NCI-H2227 treated with DMSO at 0.1 percent for 48 hours (cell line): ENCODE measurements at places on chromosomes 5 and 9.

DNA sequence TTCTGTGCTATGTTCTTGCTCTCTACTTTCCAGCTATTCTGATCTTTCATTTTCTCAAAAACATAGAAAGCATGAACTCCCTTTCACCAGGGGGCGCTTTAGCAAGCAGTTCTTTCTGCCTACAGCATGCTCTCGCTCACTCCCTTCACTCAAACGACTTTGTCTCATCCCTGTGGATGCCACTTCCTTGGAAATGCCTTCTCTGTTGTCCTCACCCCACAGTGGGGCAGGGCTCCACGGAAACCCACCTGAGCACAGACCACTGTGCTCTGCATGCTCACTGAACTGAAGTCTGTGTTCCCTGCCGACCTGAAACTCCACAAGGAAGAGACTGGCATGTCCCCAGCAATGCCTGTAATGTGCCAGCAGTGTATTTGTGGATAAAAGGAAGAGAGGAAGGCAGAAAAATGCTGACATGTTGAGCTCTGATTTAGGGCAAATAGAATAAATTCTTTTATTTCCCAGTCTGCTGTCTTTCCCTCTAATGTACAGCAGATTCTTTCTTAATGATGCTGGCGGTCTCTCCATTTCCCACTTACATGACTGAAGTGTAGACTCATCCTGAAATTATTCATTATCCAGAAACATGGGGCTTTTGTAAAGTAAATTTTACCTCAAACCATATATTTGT, 4.9 kb upstream of the ROR2 start:
- peak; percentile 34 for DNase-seq

- peak; percentile 9 for DNase-seq
These were observed 525.6 kb downstream of the PDE4D start for GRCh38 chr5:59367791-59368394.

GRCh38 chr9:90176901-90177300, 465.7 kb downstream of the DIRAS2 start:
- no peak for DNase-seq

DNA sequence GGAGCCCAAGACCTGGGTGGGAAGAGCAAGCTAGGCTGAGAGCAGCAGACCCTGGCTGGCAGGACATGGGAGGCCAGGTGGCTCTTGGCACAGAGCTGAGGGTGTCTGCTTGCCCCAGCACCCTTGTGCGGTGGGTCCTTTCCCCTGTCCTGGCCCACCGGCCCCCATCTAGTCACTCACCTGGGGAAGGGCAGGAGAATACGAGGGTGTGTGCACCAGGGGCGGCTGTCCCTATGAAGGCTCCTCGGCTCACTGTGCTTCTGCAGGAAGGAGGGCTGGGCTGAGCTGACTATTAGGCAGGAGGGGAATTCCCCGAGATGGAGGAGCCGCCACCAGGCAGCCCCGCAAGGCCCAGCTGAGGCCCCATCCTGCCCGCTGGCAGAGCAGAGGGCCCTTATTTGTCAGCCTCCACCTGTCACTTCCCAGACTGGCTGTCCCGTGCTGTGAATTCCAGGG, 6.1 kb upstream of the TNIP1 start:
- no peak for DNase-seq

DNA sequence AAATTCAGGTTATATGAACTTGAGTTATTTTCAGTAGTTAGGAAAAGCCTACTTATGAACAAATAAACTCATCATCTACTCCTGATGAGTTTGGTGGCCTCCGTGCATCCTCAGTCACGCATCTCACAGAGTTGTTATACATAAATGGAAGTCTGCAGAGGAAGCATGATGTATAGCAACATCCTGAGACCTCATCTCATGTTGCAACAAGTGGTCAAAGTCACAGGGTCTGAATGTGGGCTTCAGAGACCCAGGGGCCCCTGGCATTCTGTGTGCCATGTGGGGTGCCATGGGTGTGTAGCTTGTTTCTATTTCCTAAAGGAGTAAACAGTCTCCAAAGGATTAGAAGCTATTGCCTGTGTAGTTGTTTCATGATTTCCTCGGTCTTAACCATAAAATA, 216.5 kb downstream of the IRX2 start:
- DNase-seq, result no peak

- DNase-seq, result no peak
These were observed 172.3 kb downstream of the SEMA5A start for GRCh38 chr5:9373571-9373970.

- DNase-seq, result no peak
These were observed 491 bp upstream of the CTSL start for GRCh38 chr9:87725356-87725899.

- no peak for DNase-seq
These were observed 41.3 kb upstream of the ORM1 start for GRCh38 chr9:114281473-114282103.

DNA sequence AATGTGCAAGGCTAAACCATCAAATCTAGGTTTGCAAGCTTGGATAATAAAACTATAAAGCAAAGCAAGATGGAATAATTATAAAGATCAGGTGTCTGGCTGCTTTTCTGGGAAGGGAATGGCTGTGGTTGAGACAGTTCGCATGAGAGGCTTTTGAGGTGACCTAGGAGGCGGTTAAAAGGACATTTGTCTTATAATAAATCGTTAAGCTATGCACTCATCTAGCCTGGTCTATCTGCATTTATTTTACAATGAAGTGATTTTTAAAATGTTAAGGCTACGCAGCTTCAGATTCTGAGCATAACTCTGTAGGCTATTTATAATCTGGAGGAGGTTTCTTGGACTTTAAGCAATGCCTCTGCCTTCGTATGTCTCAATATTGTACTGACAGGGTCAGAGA, 29.4 kb upstream of the MAN2A1 start:
- DNase-seq, result no peak

DNA sequence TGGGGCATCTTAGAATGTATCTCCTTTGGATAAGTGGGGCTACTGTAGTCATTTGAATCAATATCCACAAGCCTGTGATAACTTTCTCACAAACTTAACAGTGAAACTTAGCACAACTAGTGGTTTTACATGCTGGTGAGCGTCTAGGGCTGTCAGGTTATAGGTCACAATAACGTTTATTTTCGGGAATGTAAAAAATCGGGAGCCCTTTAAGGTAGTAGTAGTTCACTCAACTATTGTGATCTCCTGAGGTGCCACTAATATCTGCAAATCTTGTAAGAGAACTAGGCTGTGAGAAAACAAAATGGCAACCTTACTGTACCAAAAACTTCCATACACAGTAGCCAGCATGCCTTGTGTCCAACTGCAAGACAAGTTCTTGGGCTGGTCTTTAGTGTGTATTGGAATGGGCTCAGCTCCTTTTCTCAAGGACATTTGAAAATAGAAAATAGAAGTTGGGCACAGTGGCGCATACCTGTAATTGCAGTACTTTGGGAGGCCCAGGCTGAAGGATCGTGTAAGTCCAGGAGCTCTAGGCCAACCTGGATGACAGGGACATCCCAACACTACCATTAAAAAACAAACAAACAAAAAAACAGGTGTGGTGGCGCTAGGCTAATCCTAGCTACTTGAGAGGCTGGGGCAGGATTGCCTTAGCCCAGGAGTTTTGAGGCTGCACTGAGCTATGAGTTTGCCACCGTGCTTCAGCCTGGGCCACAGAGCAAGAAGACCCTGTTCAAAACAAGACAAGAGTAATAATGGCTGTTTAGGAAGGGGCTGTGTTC, 5.2 kb upstream of the PKN3 start:
- no peak for DNase-seq

DNA sequence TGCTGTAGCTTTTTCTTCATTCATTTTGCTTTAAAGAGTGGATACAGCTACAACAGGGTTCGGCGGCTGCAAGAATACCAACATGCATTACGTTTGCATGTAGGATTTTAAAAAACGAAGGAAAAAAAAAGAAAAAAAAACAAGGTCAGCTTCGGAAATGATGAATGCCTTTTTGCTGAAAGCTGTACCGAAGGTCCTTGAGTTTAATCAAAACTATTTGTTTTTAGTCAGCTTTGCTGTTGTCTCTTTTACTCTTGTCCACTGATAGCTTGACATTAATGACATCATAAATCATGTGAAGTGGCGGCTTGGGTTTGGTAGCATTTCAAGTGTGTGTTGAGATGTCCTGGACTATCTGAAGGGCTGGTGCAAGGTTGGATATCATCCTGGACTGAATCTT, 779.1 kb downstream of the NR2F1-AS1 start:
- DNase-seq, result peak; percentile 71

DNA sequence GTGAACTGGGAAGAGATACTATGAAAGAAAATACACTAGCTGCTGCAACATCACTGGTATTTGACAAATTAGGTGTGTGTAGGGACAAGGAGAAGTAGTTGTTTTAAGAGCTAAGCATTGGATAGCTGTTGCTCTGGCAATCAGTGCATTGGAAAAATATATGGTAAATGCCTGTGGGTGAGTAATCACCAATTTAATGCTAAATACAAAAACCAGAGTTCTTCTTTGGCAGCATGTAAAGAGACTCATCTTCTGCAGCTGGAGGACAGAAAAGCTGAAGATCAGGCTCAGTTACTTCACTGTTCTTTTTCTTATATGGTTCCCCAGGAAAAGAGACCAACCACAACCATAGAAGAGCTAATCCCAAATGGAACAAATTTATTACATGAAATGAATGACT, 201.8 kb upstream of the MPDZ start:
- DNase-seq, result no peak

DNA sequence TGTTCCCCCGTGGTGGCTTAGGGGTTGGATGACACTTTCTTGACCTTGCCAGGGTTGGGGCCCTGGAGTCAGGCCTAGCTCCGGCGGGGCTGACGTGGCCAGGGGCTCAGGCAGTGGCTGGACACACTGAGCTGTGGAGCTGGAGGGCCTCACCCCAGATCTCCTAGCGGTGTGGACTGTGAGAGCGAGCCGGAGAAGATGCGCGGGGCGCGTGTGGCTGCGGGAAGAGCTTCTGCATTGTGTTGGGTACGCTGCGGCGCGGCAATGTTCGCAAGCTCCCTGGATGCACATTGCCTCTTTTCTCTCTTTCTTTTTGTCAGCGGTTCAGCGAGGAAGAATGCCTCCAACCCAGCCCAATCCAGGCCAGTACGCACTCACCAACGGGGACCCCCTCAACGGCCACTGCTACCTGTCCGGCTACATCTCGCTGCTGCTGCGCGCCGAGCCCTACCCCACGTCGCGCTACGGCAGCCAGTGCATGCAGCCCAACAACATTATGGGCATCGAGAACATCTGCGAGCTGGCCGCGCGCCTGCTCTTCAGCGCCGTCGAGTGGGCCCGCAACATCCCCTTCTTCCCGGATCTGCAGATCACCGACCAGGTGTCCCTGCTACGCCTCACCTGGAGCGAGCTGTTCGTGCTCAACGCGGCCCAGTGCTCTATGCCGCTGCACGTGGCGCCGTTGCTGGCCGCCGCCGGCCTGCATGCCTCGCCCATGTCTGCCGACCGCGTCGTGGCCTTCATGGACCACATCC, 4.8 kb downstream of the NR2F1 start:
- DNase-seq, result no peak

DNA sequence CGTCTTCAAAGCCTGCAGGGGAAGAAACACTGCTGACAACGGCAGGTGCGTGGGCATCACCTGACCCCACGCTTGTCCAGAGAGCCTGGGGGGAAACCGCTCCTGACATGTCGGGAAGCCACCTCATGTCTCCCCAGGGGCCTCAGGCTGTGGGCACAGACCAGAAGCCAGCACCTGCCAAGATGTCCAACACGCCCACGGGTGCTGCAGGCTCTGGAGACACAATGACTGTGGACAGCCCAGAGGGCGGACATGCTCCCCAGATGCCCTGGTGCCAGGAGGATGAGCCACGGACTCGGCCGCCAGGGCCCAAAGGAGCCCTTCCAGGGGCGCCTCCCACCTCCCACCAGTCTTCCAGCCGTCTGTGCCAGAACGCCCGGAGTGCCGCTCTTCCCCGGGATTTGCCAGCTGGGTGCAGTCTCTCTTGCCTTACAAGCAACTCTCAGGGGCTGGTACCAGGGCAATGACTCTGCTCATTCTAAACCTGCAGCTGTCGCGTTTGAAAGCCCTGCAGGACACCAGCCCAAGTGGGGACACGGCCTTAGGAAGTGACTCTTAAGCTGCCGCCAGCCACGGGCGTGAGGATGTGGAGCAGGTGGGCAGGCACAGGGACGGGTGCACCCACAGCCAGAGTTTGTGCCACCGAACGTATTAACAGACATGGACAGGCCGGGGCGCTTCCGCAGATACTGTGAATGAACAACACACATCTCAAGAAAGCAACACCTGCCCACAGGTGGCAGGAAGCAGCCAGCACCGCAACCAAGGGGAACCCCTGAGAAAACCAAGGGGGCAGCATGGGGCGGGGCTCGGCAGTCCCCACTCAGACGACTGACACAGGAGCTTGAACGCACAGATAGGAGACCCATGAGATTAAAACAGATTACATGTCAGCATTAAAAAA, 6.8 kb upstream of the LHX3 start:
- no peak for DNase-seq

- no peak for DNase-seq
These were observed 11.6 kb downstream of the AGPAT2 start for GRCh38 chr9:136675477-136676296.

- DNase-seq, result no peak
These were observed 227.8 kb upstream of the TRPM3 start for GRCh38 chr9:71349218-71349617.

DNA sequence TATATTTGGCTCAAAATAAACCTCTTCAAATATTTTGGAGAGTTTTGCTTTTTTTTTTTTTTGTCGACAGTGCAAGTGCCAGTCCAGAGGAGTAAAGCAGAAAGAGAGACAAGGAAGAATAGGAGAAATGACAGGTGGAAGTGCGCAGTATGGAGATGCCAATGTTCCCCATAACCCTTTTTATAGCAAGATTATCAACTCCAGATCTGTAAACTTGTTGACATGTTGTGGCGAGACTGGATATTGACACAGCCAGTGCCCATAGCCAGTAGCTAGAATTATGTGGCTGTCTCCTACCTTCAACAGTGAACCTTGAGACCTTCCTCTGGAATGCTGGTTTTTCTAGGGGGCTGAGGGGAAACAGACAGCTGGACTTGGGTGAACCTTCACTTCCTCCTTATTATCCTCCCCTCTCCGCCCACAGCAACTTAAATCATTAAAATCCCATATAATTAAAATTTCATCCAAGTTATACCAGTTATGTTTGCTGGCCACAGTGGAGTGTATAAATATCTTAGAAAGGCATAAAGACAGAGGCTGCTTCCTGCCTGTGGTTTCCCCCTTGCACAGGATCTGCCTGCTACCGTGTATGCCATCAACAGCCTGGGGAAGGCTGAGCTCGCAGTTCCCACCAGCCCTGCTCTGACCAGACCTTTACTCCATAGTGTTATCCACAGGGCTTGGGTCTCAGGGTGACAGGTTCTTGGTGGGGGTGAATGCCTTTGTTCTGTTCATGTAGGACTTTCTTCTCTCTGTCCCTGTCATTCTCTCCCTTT, 112.3 kb upstream of the ANKH start:
- DNase-seq, result no peak
